ENCODE measurements at places on chromosomes 7 and 10.

DNA sequence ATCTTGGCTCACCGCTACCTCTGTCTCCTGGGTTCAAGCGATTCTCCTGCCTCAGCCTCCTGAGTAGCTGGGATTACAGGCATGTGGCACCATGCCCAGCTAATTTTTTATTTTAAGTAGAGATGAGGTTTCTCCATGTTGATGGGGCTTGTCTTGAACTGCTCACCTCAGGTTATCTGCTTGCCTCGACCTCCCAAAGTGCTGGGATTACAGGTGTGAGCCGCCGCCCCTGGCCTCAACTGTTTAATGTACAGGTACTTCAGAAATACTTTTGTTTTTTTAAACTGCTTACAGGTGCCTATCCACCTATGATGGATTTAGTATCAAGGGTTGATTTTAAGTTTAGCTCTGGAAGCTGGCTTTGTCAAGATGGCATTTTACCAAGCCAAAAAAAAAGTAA lies 55.6 kb downstream of the CDC123 start:
- DNase-seq, result no peak

DNA sequence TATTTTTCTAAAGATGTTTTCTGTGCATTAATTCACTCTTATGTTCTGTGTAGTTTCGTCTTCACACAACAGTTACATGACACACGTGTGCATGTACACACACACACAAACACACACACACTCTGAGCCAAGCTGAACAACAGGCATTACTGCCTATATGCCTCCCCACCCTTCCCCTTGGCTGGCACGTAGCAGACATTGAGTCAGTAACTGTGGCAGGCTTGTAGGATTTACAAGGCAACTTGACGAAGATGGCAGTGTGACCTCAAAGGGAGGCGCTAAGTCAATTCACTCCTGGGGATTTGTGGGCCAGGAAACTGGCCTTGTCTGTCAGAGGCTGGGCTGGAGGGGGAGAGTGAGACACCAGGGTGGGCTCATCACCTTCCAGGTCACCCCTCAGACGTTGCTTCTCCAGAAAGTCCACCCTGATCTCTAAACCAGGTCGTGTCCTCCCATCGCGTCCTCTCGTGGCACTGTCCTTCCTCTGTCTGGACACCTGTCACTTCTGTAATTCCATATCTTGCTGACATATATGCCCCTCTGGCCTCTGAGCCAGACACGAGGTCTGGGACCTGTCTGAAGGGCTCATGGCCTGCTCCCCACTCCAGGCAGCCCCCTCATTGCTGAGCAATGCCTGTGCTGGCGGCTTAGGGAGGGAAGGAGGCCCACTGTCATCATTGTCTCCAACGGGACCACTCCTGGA lies 41.1 kb upstream of the INPP5A start:
- DNase-seq, result no peak

- no peak for DNase-seq
These were observed 2.3 kb upstream of the MIOS start for GRCh38 chr7:7564323-7564780.

DNA sequence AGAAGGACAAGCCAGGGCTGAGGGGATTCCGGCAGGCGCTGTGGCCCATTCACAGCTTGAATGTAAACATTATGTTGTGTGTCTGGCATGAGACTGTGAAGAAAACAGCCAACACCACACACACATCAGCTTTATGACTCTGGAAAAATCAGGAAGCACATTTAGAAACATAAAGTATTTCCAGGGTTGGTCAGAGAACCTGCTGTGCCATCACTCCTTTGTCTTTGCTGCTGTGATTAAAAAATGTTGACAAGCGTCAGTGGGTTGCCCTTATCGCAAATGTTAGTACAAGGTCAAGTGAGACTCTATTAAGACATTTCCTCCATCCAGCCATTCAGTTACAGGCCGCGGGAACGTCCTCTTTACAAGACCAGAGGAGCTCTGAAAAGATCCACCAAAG lies 95.4 kb downstream of the TAX1BP1 start:
- DNase-seq, result no peak

DNA sequence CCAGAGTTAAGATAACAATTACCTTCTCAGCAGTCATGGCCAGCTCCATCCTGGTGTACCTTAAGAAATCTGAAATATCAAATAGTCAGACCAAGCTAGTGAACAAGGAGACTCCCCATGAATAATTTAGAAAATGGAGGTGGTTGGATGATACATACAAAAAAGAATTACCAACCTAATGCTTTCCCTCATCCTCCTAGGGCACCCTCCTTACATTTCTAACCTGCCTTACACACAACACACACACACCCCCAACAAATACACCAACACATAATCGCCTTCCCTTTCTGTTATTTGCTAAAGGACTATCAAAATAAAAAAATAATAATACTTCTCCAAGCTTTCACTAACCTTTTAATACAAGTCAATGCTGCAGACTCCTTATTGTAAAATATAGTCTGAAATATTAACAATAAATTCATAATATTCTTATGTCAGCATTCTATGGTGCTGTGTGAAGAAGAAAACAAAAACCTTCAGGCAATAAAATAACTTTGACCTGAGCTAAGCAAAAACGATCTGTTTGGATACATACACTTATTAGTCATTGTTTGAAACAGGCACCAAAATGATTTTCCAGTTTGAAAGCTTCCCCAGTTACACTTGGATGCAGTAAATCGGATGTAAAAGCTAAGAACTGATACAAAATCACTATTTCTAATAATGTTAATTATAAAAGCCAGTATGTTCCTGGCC lies 3.4 kb downstream of the TWIST1 start:
- DNase-seq, result no peak

GRCh38 chr10:80187465-80188409 lies 17.6 kb downstream of the ANXA11 start:
- peak; percentile 58 for DNase-seq

GRCh38 chr10:69240455-69240854 lies 20.3 kb downstream of the HKDC1 start:
- no peak for DNase-seq

DNA sequence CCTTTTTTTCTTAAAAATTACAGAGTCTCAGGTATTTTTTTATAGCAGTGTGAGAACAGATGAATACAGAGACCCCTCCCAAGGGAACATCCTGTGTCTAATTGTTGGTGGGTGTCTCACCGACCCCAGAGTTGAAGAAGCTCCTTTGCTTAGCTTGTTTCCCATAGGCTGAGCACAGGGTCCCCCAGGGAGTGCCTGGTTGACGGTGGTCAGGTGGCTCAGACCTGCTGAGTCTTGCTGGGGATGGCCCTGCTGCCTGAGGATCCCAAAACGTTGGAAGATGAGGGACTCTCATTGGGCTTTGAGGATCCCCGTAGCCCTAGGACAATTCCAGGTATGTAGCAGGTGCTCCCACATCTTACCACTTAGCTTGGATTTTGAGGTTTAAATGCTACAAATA lies 19.5 kb downstream of the SCART1 start:
- DNase-seq, result no peak

- DNase-seq, result no peak
These were observed 186.5 kb upstream of the BET1 start for GRCh38 chr7:94190599-94191061.

DNA sequence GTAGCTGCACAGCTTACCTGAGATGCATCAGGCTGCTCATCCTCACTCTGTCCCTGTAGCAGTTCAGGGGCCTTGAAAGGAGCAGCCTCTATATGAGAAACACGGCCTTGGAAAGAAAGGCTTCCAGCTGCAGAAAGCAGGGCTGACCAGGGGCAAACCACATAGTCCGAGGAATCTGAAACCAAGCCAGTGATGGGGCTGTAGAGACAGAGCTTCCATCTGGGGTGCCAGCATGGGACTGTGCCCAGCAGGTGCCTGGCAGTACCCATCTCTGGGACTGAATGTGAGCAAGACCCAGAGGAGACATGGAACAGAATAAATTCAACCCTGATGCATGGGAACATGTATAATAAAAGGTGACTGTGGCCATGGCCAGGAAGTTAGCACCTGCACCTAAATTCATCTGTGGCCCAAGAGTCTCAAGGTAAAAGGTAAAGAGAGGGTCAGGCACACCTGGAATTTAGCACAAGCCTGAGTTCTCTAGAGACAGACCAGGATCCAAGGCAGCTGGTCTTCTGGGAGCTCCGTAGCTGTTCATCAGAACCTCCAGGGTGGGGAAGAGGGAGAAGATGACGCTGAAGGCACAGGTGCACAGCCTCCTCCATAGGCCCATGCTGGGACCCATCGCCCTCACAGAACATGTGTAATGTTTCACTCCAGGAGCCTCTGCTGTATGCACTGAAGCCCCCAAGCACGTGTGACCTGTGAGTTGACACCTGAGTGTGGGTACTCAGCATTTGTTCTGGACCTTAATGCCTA lies 25.3 kb downstream of the FRMPD2 start:
- DNase-seq, result no peak

DNA sequence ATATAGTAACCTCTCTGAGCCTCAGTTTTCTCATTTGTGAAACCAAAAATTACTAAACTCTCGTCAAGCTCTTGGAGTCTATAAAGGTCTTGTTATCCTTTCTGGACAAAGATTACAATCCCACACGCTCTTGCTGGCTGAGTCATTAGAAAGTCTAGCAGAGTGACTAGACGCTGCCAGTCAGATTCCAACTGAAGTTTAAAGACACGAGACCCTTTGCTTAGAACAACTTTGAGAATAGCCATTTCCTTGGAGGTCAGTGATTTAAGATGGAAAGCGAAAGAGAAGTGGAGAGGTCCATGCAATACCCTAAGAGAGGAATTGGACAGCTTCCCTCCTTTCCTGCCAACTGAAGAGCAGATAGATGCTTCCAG lies 119.5 kb downstream of the APBB1IP start:
- DNase-seq, result no peak

- no peak for DNase-seq
These were observed 96.0 kb downstream of the NRCAM start for GRCh38 chr7:108360058-108360800.

DNA sequence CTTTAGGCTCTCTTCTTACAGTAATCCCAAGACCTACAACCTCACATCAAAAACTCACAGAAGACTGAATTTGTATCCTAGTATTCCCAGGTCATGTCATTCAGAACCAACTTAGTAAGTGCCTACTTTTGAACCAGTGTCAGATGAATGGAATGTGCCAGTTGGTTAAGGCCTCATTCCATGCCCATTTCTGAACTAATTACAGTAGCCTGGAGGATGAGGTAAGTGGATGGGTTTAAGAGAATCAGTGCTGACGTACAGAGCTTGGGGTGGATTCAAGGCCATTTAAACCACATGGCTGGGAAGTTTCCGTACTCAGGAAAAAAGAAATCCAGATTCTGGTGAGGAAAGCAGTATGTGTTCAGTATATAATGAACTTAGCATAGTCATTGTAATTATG lies 21.9 kb upstream of the FOXP2 start:
- no peak for DNase-seq

DNA sequence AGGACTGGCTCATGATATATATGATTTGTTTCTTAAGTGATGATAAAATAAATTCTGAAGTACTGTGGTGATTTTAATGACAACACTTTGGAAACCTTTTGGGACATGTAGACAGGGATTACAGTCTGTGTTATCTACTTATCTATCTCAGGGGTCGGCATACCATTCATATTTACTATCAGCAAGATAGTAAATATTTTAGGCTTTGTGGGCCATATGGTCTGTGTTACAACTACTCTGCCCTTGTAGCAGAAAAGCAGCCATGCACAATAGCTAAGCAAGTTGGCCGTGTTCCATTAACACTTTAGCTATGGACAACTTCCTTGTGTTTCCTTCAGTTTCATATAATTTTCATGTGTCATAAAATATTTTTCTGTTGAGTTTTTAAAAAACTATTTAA lies 97.8 kb upstream of the PRPS1L1 start:
- no peak for DNase-seq

DNA sequence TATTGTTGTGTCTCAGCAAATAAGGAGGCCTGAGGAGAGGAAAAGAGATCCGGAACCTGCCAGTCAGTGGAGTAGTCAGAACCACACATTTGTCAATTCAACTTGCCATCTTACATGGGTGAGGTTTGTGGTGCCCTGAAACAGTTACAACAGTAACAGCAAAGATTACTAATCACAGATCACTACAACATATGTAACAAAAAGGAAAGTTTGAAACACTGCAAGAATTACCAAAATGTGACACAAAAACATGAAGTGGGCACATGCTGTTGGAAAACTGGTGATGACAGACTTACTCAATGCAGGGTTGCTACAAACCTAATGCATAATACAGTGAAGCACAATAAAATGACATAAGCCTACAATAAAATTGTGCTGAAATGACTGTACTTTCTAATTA lies 89.4 kb downstream of the LRRN3 start:
- DNase-seq, result no peak

GRCh38 chr7:132446260-132446659 lies 130.0 kb downstream of the PLXNA4 start:
- no peak for DNase-seq

GRCh38 chr7:130145424-130146100 lies 59.6 kb downstream of the TMEM209 start:
- DNase-seq, result no peak

DNA sequence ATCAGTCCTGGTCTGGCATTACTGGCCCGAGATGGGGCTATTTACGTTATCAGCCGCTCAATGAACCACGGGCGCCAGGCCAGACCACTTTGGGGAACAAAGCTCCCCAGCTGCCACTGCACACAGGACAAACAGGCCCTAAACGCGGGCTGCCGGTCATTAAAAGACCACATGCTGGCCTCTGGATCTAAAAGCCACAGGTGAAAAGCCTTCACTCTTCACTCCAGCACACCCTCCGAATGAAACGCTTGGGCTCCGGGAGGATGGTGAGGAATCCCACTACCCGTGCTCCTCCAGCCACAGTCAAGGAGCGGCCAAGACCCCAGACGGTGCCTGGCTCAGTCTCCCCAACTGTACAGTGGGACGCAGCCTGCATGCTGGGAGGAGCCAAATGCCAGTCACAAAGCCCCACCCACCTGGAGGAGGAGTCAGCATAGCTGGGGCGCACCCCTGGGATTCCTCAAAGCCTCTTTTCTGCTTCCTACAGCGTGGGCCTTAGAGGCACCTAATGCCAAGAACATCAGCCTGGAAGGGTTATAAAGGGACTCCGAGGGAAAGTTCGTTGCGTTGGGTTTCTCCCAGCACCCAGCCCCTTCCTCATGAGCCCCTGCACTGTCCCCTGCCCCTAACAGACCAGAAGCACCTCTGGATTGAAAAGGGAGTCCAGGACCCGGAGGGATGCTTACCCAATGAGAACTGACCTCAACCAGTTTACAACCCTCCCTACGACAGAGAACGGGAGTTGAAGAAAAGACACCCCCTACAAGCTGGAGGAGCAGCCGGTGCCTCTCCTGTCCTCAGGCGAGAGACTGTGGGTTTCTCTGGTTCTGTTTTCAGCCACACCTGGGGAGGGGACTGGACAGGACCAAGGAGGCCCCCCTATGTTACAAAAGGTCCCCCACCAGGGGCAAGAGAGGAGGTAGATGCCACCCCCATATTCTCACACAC lies 4.7 kb downstream of the PDGFA start:
- no peak for DNase-seq

DNA sequence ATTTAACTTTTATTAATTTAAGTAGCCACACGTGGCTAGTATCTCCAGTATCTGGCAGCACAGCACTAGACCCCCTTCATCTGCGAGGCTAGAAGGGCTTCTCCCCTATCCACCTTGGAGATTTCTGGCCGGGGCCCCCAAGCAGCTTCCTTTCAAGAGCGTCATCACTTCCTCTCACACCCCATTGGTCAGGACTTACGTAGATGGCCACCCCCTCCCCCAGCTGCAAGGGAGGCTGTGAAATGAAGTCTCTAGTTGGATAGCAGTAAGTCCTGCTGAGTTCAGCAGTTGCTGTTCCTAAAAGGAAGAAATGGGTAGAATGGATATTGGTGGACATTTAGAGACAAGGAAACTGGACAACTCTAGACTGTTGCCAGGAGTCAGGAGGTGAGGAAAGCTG lies 33.8 kb upstream of the COMTD1 start:
- DNase-seq, result no peak
